ENCODE measurements at places on chromosomes 5 and 9.

GRCh38 chr5:103207653-103208052 is 50.9 kb upstream of the MACIR start:
- no peak for DNase-seq

GRCh38 chr5:8461543-8461942 is 592.6 kb downstream of the MTRR start:
- DNase-seq = no peak

GRCh38 chr9:133609311-133610098 is at the start of gene FAM163B:
Gene FAM163B, minus strand, starts transcription at chr9:133609389. Its CDS starts 29,166 bp downstream, at chr9:133580223.
- DNase-seq = no peak

GRCh38 chr9:90107040-90107725 is 502.4 kb downstream of the GADD45G start:
- DNase-seq = no peak

DNA sequence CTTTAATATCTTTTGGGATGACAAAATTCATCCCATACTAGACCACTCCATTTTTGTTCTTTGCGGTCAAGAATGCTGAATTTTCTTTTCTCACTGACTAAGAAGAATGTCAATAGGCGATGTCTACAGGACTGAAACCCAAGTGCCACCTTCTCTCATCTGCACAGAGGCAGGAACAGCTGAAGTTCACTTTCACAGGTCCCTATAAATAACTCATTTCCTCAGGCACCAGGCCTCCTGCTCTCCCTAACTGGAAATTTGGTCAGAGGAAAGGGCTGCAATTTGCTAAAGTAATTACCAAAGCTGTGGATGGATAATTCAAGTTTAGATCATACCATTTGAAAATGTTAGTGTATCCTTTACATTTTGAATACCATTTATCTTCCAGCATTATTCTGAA is 142.9 kb downstream of the DIRAS2 start:
- DNase-seq = no peak

DNA sequence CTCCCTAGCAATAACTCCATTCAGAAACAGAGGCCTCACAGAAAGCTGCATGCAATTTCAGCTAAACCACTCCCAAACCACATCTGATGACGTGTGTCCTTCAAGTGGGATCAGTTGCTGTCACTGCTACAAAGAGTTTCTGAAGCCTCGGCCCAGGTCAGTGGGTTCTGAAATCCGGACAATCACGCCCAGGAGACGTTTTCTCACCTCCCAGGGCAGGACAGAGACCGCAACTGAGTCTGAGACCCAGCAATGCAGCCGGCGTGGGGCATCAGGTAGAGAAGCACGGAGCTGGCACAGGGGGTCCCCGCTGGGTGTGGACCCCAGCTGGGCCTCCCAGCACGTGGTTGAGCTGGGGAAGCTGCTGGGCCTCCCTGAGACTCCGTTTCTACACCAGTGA is 2.6 kb upstream of the UBE2QL1 start:
- DNase-seq = no peak
